ENCODE measurements at places on chromosomes 2 and 18.

DNA sequence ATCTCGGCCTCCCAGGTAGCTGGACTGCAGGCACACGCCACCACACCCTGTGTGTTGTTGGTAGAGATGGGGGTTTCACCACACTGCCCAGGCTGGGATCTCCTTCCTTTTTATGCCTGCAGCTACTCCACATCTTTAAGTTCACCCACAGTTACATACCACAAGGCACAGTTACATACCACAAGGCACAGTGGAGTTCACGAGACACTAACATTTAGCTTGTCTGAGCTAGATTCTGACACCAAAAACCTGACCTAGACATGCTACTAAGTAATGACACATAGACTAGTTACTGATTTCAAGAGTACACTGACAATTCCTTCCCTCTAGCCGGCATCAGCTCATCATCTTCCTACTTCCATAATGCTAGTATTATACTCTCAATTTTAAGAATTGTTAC, 4.3 kb downstream of the POLR2D start:
- DNase-seq = no peak

- DNase-seq = no peak
Measured at GRCh38 chr18:23106575-23106974, 28.7 kb upstream of the CABLES1 start.

- no peak for DNase-seq
Measured at GRCh38 chr2:122239440-122239839, 484.0 kb downstream of the TSN start.

- DNase-seq = no peak
Measured at GRCh38 chr2:24008672-24009366, 1.1 kb upstream of the MFSD2B start.

- DNase-seq = no peak
Measured at GRCh38 chr18:11740461-11740860, 51.4 kb downstream of the GNAL start.

- no peak for DNase-seq
Measured at GRCh38 chr2:18440141-18440661, 120.3 kb downstream of the RDH14 start.

- no peak for DNase-seq
Measured at GRCh38 chr18:48530399-48531081, 8.3 kb upstream of the CTIF start.
